ENCODE measurements at places on chromosomes 1 and 21. TPM values are rescaled to one million over a fixed set of nuclear protein-coding genes. Genes with fewer than 3 reads are reported as not detected.

NGF gene
- 4.3 TPM for total RNA-seq

ENTREP3 gene
- 9.6 TPM for total RNA-seq

AMPD1 gene
- not detected for total RNA-seq

SIPA1L2 gene
- 38.6 TPM for total RNA-seq

CAMSAP2 gene
- 129 TPM for total RNA-seq

PM20D1 gene
- total RNA-seq: not detected

CLEC20A gene
- not detected for total RNA-seq

KCNE2 gene
- not detected for total RNA-seq

SPAG17 gene
- 0.78 TPM for total RNA-seq

PPT1 gene
- 29.7 TPM for total RNA-seq

DNAI4 gene
- 6.6 TPM for total RNA-seq

TAL1 gene
- total RNA-seq: not detected

TNFRSF18 gene
- total RNA-seq: 0.34 TPM

PTGER3 gene
- under 0.01 TPM for total RNA-seq

ZFP69B gene
- 4.4 TPM for total RNA-seq

All from nasal cavity respiratory epithelium epithelial cell of viscerocranial mucosa (primary cell).